ENCODE measurements at places on chromosomes 12 and 14. TPM values are rescaled to one million over a fixed set of nuclear protein-coding genes. Genes with fewer than 3 reads are reported as not detected.
A peak's percentile ranks its signal among the peaks of the same experiment; 100 is the strongest.

Gene PTGDR
- 1.1 TPM for total RNA-seq

Gene OVCH1
- total RNA-seq = 0.07 TPM

- no peak for DNase-seq
Measured at GRCh38 chr14:21160061-21160610, 4.3 kb upstream of the OR5AU1 start.

DNA sequence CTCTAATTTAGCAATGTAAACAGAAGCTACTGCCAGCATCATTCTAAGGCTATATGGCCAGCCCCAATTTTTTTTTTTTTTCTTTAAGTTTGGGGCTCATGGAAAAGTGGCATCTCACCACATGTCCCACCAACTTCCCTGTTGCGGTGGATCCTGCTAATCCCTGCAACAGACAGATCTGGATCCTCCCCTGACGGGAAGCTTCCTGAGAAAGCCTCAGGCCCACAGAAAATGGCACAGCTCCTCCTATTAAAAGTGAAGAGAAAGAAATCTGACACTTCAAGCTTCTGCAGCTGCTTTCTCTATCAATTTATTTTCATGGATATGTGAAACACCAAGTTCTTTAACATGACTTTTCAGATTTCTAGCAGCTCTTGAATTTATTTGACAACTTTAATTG, 433.8 kb upstream of the DCN start:
- DNase-seq = no peak

DNA sequence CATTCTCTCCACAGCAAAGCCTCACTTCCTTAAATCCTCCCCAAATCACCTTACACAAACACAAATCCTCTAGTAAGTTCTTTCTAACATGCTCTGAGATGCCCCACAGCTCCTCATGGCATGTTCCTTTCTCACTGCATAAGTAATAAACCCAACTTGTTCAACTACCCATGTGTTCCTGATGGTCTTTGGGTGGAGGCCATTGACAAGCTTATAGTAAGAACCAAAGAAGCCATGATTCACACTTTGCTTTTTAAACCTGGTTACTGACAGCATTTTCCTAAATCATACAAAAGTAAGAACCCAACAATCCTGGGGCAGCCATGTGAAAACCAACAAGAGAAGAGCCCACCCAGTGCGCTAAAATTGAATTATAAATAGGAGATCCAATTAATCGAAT, 138.6 kb downstream of the ITPR2 start:
- no peak for DNase-seq

GRCh38 chr14:65222440-65222858, 120.1 kb upstream of the MAX start:
- peak; percentile 69 for DNase-seq

- no peak for DNase-seq
Measured at GRCh38 chr12:12461923-12462315, 100.7 kb downstream of the DUSP16 start.
